Psoas muscle (tissue), 8 donors: ENCODE measurements at places on chromosomes 2 and 18. TPM values are rescaled to one million over a fixed set of nuclear protein-coding genes. Genes with fewer than 3 reads are reported as not detected.
A peak's percentile ranks its signal among the peaks of the same experiment; 100 is the strongest.

DNA sequence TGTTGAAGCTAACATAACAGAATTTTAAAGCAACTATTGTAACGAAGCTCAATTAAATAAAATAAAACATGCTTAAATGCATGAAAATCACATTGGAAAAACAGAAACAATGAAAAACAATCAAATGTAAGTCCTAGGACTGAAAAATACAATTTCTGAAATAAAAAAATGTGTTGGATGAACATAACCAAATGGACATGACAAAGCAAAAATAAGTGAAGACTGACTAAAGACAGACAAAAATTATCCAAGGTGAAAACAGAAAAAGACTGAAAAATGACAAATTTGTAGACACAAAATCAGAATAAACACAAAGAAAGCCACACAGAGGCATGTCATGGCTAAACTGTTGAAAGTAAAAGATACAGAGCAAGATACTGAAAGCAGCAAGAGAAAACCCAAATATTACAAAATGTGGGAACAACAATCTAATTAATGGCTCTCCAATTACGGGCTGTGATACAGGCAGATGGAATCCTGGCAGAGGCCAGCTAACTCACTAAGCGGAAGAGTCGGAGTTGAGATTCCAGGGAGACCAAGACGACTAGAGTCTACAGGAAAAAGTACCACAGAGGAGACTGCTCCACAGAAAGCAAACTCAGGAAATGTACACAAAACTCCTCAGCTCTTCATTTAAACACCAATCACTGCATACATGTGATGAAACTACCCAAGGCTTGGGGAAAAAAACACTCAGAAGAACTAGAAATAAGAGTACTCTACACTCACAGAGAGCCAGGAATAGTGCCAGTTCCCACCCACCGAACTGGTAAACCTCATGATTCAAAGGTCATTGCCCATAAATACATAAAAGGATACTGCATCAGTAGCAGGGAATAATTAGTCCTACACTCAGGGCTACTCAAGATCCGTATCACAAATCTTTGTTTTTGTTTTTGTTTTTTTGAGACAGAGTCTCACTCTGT is 83.6 kb downstream of the ATAD2B start:
- DNase-seq, result no peak

DNA sequence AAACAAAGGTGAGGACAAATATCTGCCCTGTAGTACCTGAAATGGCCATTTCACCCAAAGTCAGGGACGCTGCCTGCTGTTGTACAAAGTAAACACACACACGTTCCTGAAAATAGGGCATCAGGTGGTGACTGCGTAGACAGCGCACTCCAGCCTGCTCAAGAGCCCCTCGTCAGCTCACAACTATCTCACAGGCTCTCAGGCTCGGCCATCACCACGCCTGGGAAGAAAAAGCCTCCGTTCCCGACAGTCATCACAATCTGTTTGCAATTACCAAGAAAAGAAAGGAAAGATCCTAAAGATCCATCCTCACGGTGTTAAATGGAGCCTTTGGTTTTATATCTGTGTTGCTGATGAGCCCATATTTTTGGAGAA is 230.2 kb downstream of the ZNF516 start:
- DNase-seq, result no peak

- no peak for DNase-seq
Observed at GRCh38 chr2:188993247-188993646, 19.1 kb downstream of the COL3A1 start.

- DNase-seq, result no peak
Observed at GRCh38 chr2:237598468-237599208, 8.1 kb upstream of the RAB17 start.

Gene SLC40A1
- total RNA-seq, result 65.7 TPM

GRCh38 chr2:75309596-75310463 is 110.5 kb upstream of the TACR1 start:
- DNase-seq, result no peak

DNA sequence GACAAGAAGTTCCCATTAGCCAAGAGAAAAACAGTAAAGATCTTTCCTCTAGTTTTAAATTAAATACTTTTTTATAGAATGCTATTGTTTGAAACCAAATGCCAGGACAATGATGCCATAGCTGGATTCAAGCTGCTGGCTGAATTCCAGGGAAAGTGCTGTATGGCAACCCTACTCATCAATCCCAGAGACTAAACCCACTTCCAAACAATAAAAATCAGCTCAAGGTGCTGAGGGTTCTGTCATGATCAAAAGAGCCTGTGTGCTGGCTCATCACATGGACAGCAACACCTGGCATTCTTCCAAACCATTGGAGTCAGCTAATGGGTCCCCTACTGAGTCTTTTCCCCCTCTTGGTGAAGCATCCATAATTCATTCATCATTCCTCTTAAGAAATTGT is 53.7 kb upstream of the PARD3B start:
- no peak for DNase-seq

DNA sequence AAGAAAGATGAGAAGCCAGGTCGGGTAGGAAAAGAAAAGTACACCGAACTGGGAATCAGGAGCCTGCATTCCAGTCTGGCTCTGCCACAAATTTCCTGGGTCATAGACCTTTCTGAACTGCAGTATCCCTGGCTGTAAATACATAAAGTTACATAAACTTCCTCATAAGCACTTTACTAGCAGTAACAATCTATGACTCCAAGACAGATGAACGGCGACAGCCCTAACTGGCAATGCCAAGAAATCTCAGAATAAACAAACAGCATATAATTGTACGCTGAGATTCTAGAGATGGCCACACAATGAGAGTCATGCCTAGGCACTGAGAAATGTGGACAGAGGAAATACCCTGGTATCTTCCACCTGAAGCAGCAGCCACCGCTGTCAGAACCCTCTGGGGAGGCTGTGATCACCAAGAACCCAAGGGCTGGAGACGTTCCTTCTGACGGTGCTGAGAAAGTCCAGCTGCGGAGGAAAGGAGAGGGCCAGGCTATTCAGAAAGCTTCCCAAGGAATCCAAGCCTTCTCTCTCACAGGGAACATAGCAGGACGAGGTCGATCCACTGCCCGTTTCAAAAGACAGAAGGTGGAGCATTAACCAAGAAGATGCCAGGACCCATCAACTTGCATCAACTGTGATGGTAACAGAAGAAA is 89.3 kb upstream of the SLC66A3 start:
- DNase-seq, result no peak

GRCh38 chr18:23552505-23552904 is 33.8 kb downstream of the NPC1 start:
- DNase-seq, result no peak

Gene VSNL1
- total RNA-seq, result not detected

GRCh38 chr18:67525328-67526099 is 9.0 kb upstream of the DSEL start:
- DNase-seq, result peak; percentile 26

- no peak for DNase-seq
Observed at GRCh38 chr2:210180477-210180876, 9.3 kb upstream of the KANSL1L start.

GRCh38 chr2:73069041-73069854 is 2.3 kb downstream of the SFXN5 start:
- no peak for DNase-seq

Gene SLC11A1
- total RNA-seq, result 2.2 TPM

DNA sequence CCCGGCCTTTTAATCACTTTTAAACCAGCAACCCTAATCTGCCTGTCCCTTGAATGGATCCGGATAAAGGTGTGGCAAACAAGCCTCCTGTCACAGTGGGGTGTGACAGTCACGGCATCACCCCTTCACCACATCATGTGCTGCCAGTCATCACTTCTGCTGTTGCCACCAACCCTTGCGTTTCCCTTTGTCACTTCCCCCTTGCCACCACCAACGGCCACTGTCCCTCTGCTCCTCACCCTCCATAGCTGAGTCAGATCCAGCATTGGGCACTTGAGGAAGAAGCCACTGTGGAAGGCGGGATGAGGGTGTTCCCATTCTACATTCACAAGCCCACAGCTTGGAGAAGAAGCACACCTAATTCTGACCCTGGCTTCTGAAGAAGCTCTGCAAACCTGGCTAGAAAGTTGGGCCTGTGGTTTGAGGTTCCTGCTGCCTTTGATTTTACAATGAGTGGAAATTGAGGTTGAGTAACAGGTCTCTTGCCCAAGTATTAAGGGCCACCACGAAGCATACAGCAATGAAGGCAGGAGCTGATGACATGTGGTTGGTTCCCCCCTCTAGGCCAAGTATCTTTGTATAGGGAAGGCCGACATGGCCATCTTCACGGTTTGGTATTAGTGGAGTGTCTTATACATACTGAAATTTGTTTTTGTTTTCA is 22.9 kb upstream of the DARS1 start:
- peak; percentile 55 for DNase-seq

- no peak for DNase-seq
Observed at GRCh38 chr2:107174171-107174570, 288.2 kb upstream of the ST6GAL2 start.

- no peak for DNase-seq
Observed at GRCh38 chr2:218317303-218317630, 25.0 kb upstream of the TMBIM1 start.

Gene ARHGAP25
- 1.9 TPM for total RNA-seq

Gene INO80D
- total RNA-seq, result 17.7 TPM

Gene GPR17
- not detected for total RNA-seq

- no peak for DNase-seq
Observed at GRCh38 chr18:48803518-48803917, 147.2 kb downstream of the SMAD7 start.

DNA sequence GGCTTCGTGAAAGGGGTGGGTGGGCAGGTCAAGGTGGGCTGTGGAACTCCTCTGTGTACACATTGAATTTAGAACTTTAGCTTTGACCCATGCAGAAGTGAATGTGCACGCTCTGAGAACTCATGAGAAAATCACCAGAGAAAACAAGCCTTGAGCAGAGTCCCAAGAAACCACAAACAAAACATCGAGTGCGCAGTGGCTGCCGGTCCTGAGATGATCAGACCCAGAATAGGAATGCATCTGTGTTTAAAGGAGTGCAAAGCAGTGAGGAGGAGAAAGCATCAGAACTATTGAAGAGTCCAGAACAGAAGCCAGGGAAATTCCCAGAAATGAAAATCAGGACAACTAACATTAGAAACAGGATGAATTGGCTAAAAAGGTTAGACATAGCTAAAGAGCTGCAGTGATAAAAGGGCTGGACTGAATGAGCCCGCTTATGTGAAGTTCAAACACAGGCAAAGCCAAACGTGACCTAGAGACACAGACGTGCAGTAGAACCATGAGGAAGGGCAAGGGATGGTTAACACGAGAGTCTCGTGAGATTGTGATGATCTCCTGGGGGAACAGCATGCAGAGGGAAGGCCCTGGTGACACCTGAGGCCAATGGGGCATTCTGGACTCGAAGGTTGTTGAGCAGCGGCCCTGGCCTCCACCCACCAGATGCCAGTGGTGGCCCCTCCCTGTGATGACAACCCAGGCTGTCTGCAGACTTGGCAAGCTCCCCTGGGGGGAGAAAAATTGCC is 16.4 kb upstream of the TXNL4A start:
- DNase-seq, result no peak

DNA sequence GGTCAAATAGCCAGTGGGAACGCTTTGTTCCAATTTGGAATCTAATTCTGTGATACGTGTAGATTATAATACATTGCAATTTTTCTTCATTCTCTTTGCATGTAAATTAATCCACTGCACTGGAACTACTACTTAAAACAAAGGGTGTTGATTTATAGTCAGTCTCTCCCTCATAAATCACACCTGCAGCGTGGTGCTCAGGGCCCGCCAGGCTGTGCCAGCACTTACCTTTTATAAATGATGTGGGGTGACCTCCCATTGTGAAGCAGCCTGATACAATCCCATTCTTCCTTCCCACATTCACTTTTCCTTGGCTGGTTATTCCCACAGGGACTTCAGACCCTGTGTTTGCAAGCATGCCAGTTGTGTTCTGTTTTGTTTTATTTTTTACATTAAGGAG is 302.3 kb upstream of the ID2 start:
- DNase-seq, result no peak

- DNase-seq, result no peak
Observed at GRCh38 chr18:62493033-62493862, 29.6 kb upstream of the ZCCHC2 start.

DNA sequence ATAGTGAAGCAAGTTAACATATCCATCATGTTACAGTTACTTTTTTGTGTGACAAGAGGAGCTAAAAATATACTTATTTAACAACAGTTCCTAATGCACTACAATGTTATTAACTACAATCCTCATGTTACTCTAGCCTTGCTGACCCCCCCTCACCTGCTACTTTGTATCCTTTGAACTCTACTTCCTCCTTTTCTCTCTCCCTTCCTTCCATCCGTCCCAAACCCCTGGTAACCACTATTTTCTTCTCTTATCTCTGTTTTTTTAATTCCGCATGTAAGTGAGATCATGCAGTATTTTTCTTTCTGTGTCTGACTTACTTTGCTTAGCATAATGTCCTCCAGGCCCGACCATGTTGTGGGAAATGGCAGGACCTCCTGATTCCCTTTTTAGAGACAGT is 59.4 kb downstream of the NPAS2 start:
- DNase-seq, result no peak

DNA sequence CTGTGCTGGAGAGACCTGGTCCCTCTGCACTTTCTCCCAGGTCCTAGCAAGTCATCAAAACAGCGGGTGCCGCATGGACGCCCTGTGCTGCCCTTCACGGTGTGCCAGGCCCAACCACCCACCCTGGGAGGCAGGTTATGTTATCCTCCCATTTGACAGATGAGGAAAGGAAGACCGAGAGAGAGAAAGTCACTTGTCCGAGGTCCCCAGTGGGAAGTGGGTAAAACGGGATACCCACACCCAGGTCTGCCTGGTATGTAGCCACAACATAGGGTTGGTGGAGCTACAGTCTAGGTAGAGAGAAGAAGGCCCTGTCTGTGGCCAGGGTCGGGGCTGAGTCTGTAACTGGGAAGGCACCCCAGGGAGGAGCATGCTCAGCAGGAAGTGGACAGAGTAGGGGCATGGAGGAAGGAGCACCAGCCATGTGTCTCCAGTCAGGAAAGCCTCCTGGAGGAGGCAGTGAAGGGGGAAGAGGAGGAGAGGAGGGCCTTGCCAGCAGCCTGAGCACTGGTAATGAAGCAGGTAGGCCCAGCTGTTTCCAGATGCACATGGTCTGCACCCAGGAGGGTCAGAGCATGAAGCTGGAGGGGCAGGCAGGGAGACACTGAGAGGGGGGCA is 98.4 kb downstream of the ZFP36L2 start:
- DNase-seq, result no peak

Gene C2orf66
- total RNA-seq, result not detected

DNA sequence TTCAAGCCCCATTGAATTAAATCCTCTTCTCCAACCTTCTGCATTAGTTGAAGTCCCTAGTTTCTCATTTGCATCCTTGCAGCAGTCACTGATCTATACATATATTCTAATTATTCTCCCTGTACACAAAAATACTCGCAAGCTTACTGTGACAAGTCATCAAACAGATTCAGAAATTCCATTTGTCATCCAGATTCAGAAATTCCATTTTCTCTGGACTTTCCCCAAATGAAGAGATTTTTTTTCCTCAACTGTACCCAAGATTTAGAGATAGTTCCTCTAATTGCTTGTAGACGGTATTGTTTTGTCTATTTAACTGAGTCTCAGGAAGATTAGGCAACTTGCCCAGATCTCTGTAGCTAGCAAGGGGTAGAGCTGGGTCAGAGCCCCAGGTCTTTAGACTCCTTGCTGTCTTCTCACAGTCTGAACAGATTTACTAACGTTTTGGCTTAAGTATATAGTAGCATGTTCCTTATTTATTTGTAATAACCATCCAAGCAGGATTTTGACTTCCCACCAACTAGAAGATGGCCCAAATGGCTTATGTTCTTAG is 34.2 kb downstream of the RAB12 start:
- no peak for DNase-seq
